HS-27A (cell line): ENCODE measurements at places on chromosomes 2 and 18.

DNA sequence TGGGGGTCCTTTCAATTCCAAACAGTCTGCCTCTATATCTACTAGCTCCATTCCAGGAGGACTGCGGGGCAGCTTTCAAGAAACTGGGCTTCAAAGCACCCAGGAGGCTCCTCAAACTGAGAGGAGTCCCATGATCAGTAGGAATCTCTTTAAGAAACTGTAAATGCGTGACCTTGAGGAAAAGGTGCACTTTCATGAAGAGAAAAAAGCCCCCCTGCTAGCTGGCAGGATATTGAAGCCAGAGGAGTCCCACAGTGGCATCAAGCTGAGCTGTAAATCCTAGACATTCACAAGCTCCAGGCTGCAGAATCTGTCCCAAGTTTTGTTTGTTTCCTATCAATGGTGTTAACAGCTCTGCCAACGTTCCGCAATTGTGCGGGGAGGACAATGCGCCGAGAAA, 790.1 kb downstream of the SLC4A3 start:
- no peak for DNase-seq

GRCh38 chr2:3453190-3453999, 65.9 kb downstream of the ADI1 start:
- no peak for DNase-seq

- DNase-seq, result peak; percentile 24
Measured at GRCh38 chr2:53786352-53786704, 425 bp downstream of the ASB3 start.

- DNase-seq, result no peak
Measured at GRCh38 chr2:22560021-22560420, 825.0 kb upstream of the KLHL29 start.

DNA sequence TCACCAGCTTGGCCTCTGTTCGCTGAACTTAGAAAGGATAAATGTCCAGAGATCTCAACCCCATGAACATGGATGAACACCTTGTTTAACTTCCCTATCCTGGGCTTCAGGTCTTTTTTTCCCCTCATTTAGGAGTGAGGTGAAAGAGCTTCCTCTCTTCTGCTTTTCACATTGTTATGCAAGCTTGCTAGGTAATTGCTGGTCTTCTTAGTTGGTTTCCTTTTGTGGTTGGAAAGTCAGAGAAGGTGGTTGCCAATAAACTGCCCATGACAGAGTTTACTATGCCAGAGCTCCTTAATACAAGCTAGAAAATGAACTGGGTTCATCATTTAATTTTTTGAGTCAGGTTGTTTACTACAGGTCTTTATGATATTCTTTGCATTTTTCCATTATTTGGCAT, 16.6 kb downstream of the SLC9A4 start:
- DNase-seq, result no peak

DNA sequence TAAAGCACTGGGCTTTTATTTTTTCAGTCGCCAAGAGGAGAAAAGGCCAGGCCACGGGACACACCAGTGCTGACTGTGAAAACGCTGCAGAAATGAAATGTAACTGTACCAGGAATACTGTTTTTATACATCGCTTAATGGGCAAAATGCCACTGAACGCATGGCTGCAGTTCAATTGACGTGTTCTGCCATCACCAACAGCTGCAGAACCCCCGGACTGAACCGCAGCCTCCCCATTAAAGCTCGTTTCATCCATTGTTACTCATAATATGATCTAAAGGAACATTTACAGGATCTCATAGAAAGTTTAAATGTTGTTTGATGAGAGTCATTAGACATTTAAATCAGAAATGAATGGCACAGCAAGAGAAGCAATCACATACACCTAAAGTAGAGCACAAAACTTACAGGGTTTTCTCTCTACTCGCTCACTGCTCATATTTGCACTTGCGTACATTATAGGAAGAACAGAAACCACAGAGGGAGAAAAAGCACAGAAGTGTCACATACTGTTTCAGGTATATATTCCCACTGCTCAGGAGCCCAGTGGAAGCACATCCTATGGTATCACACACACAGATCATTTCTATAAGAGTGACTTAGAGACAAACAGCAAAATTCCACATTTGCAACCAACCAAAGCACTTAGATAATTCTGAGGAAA, 35.3 kb downstream of the TCF4 start:
- DNase-seq, result no peak

DNA sequence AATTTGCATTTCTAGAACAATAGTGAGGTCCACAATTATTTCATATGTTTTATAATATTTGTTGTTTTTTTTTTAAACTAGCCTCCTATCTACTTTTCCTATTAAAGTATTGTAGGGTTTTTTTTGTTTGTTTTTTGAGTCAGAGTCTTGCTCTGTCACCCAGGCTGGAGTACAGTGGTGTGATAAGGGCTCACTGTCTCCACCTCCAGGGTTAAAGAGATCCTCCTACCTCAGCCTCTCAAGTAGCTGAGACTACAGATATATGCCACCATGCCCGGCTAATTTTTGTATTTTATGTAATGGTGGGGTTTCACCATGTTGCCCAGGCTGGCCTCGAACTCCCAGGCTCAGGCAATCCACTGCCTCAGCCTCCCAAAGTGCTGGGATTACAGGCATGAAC, 122.5 kb downstream of the SLC39A10 start:
- DNase-seq, result no peak

DNA sequence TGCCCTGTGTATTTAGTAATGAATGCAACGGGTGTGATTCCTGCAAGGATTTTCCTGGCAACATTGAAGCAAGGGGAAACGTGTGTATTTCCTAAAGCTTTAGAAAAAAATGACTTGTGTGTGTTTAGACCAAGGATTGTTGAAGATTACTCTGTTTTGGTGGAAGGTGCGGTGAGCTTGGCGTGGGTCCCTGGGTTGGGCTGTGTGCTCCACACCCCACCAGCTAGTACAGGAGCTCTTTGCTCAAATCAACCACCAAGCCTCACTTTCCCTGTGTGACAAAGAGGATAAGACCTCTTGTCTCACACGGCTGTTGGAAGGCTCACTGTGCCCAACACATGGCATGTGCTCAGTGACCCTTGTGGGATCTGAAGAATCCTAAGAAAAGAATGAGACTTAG, 21.4 kb upstream of the GREB1 start:
- no peak for DNase-seq

GRCh38 chr2:152072011-152072410, 26.8 kb downstream of the CACNB4 start:
- no peak for DNase-seq

DNA sequence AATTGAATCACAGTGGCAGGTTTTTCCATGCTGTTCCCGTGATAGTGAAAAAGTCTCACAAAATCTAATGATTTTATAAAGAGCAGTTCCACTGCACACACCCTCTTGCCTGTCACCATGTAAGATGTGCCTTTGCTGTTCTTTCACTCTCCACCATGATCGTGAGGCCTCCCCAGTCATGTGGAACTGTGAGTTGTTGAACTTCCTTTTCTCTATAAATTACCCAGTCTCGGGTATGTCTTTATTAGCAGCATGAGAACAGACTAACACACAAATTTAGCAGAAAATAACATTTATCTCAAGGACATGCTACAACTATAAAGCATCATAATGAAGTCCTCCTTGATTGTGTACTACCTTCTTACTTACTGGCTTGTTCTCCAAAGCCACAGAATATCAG, 1526.0 kb downstream of the LRP1B start:
- DNase-seq, result no peak

DNA sequence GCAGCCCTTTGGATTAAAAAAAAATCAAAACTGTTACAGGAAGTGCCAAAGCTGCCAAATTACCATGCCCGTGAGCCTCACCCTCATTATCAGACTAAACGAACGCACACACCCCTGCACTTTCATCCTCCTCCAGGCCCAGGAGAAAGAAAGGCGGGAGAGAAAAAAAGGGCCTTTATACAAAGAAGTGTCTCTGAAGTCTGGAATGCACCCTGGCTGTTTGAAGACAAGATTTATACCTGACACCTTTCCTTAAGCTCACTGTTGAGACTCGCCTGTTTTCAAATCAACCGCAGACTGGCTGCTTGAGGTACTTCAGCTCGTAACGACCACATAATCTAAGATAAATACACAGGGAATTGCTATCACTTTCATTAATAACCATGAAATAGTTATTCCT, 31.0 kb downstream of the EDAR start:
- DNase-seq, result no peak

- no peak for DNase-seq
Measured at GRCh38 chr2:44301111-44301510, 25.8 kb downstream of the SLC3A1 start.

DNA sequence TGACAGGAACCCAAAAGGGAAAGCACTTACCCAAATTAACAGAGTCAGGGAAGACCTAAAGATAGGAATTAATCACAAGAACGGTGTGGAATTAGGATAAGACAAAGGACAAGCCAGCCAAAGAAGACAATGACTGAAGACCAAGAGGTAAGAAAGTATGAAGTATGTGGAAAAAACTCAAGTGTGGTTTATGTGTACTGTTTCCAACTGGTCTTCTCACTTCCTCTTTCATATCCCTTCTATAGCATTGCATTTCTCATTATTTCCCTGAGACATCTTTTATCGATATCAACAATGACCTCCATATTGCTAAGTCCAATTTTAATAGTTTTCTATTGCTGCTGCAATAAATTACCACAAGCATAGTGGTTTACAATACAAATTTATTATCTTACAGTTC, 313.5 kb upstream of the SLC39A10 start:
- DNase-seq, result no peak

DNA sequence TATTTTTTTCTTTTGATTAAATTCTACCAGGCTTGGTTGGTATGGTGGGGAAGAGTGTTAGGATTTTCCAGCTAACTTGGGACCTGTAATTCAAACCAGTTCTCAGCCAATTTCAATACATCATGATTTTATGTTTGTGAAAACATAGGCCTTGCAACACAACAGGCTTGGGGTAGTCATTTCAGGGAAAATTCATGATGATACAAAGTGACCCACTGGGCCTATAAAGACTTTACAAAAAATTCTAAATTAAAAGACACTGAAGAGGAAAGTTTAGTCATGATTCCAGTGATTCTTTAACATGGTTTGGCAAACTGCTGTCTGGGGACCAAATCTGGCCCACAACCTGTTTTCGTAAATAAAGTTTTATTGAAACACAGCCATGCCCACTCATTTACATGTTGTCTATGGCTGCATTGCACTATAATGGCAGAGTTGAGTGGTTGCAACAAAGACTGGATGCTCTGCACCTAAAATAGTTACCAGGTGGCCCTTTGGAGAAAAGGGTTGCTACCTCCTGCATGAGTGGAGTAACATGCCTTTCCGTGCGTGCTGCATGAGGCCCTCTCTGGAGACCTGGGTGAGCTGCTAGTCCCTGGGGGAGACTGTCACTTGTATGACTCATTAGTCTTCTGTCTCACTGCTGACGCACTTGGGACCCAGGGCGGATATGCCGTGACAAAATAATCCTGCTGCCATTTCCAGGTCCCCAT, 73.6 kb downstream of the NPAS2 start:
- DNase-seq, result no peak

- DNase-seq, result no peak
Measured at GRCh38 chr2:205712508-205712907, 30.2 kb downstream of the NRP2 start.

- peak; percentile 86 for DNase-seq
Measured at GRCh38 chr2:30300456-30301221, 69.3 kb downstream of the LBH start.

DNA sequence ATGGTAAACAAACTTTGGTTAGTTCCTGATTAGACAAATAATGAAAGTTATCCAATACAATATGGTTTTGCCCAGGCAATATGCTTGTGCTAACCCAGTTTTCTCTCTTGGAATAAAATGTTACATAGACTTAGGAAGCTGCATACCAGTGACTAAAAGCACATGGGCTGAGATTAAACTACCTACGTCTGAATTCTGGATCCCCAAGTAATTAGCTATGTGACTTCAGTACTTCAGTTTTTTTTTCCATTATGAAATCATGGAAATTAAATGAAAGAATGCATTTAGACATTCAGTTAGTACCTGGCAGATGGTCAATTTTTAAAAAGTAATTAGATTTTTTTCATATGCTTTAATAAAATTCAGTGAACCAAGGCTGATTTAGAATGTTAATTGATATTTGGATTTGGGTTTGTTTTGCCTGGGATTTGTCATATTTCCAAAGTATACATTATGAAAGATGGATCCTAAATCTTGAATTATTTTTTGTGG, 213.9 kb downstream of the PTH2R start:
- no peak for DNase-seq

GRCh38 chr2:124121106-124121505, 96.0 kb downstream of the CNTNAP5 start:
- no peak for DNase-seq

DNA sequence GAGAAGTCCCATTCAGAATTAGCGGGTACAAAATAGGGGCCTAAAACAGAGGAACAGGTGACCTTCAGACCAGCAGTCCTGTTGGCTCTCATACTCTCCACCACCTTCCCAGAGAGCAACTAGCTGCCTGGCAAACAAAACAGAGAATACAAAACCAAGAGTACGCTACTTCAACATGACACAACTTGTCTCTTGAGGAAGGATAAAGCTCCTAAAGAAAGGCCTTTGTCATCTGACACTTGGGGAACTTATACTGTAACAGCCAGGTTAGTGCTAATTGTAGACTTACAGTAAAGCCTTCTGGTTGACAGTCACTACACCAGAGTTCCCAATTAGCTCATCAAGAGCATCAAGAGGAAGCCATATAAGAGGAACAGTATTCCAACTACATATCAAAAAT, 282.1 kb upstream of the NT5C1B start:
- no peak for DNase-seq

DNA sequence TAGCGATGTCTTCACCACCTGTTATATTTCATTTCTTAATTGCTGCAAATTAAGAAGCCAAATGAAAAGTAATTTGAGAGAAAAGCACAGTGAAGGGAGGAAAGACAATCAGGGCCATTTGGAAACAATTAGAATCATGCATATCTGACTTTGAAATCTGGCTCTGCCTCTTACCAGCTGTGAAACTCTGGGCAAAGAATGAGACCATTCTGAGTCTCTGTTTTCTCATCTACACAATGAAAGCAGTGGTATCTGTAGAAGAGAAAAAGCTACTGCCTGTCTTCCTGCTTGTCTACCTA, 334.5 kb upstream of the CYRIA start:
- DNase-seq, result no peak

DNA sequence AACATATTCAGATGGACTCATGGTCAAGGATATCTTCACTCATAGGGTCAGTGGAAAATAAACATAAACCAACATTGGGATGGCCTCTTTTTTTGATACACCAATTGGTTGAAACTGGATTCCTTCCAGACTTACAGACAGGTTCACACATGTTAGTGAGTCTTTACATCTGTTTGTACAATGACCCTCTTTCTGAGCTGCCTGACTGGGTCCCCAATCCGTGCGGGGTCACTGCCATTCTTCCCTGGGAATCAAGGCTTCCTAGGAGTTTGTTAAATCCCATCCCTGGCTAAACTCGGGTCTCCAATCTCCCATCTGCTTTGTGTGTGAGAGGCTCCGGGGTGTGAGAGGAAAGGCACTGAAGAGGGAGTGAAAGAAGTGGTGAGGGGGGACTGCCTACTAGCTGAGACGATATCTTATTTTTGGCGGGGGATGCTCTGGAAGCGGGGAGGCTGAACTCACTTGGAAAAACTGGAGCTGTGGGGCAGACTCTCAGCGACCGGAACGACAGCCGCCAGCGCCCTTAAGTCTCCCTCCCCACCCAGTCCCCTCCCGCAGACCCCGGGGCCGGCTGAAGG, 487 bp downstream of the STARD6 start:
- DNase-seq, result peak; percentile 11

- no peak for DNase-seq
Measured at GRCh38 chr18:12309683-12310198, 1.7 kb downstream of the TUBB6 start.
